ENCODE measurements at places on chromosomes 4 and X.
A peak's percentile ranks its signal among the peaks of the same experiment; 100 is the strongest.

GRCh38 chr4:152486429-152487389, 49.2 kb downstream of the FBXW7 start:
- no peak for DNase-seq

DNA sequence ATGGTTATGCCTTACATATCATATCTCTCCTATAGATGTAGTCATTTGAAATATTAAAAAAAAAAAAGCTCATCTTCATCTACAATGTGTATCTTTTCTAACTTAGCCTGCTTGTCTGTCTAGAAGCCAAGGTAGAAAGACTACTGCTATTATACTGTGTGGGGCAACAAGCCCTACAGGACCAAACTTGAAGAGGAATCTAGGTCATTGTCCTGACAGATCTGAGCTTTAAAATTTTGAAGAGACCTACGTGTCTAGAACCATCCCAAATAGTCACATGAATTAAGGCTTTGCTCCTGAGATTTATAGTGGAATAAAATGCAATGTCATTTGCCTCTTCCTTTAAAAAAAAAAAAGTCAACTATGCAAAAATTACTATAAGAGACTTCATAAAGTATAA, 95.8 kb downstream of the PALLD start:
- no peak for DNase-seq

GRCh38 chr4:129623233-129623875, 527.4 kb downstream of the C4orf33 start:
- DNase-seq: no peak

DNA sequence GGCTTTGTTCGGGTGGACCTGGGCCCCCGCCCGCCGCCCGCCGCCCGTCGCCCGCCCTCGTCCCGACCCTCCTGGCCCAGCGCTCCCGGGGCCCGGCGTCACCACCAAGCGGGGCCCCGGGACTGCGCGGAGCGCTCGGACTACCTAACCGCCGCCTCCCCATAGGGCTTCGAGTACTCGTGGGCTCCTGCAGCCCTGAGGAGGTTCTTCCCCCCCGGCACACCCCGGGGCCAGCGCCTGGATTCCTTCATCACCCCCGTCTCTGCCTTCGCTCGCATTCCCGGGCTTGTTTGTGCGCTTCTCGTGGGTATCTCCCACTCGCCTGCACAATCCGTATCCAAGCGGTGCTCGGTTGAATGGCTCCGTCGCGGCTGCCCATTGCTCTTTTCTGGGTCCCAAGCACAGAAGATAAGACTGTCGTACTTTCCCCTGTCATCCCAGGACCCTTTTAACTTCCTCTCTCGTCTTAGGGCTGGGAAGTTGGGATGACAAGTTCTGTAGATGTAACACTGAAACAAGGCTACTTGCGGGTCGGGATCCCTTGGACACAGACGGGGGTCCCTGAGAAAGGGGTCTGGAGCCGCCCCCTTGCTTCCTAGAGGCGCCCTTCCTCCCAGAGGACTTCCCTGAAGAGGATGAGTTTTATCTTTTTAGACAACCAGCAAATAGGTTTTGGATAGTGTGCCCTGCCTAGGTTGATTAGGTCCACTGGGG, 565 bp downstream of the MOB1B start:
- DNase-seq: no peak

GRCh38 chr4:56409511-56410090, 22.3 kb upstream of the AASDH start:
- DNase-seq: no peak

DNA sequence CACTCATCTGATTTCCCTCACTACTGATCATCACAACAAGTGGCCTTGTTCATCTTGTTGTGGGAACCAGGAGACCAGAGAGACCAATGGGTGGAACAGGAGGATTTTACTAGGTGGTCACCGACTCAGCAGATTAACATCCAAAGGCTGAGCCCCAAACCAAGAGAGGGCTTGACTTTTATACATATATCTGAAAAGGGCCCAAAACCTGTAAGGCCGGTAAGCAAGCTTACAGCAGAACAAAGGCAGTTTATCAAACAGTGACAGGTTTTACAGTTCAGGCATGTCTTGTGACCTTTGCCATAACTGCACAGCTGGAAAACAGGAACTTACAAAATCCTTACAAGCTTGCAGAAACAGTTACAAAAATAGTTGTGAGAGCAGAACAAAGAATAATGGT, 195.9 kb downstream of the OR13H1 start:
- no peak for DNase-seq

DNA sequence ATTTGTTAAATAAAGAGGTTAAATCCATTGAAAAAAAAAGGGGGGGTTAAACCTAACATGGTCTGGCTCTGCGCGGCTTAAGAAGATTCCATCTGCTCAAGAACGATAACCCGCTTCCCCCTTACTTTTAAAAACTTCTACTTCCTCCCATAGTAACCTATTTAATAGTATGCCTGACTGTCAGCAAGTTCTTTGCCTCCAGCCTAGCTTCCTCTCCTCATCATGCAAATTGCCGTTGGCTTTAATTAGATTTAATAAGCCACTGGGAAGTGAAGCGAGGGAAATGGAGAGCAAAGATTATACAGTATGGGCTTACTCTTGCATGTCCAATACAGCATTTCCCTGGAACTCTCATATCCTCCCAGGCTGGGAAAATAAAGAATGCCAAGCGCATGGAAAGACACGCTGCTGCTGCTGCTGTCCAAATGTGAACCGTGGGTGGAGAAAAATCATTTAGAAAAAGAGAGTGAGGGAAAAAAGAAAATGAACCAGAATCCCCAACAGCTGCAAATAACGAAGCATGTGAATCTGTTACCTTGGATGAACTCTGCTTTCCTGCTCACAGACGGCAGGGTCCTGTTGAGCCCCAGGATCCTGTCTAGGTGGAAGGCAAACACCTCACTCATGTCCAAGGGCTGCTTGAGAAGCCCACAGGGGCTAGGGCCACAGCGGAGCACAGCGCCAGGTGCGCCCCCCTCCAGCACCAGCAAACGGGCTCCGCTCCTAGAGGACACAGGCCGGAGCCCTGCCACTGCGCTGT, 2.7 kb downstream of the GASK1B start:
- no peak for DNase-seq

- peak; percentile 40 for DNase-seq
Observed at GRCh38 chrX:40097504-40098263, at the start of gene BCOR. Gene BCOR, minus strand, starts transcription at chrX:40097958. Its CDS starts 20,029 bp downstream, at chrX:40077929.

- DNase-seq: no peak
Observed at GRCh38 chr4:38068107-38068506, 107.9 kb downstream of the PTTG2 start.

DNA sequence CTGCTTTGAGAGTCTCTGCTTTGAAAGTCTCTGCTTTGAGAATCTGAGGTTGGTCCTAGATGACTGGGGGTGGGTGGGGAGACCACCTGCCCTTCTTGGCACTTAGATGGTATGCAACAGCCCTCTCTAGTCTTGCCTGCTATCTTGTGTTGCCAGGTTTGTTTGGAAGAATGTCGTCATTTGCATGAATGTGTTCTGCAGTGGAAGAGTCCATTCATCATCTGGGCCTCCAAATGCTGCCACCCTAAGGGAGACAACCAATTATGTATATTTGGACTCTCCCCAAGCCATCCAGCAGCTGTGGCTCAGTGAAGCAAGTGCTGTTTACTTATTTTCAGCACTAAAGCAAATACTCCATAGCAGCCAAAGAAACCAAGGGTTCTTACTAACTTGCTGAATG, 44.6 kb upstream of the TRPC5OS start:
- no peak for DNase-seq

GRCh38 chr4:96471956-96472867, 632.3 kb downstream of the PDHA2 start:
- DNase-seq: no peak

- DNase-seq: no peak
Observed at GRCh38 chr4:105184316-105184980, 37.8 kb downstream of the TET2 start.

DNA sequence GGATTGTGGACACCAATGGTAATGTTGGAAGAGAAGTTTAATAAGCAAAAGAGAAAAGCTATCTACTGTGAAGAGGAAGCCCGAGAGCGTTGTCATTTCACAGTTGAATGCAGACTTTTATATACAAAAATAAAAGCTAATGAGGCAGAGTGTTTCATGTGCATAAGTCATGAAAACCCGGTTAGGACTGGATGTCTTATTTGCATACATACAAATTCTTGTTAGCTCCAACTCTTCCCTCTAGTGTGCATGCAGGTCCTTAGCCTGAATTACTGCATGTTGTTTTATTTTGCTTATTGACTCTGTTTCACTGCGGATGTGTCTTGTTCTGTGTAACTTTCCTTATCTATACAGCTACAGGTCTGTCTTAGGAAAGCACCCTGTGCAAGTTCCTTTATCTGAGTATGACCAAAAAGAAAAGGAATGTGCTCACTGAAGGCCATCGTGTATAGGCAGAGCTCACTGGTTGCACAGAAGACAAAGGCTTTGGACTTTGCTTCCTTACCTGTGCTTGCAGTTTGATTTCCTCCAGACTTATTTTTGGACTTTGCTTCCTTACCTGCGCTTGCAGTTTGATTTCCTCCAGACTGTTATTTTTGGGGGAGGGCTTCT, 25.1 kb upstream of the UGT2B11 start:
- DNase-seq: no peak

DNA sequence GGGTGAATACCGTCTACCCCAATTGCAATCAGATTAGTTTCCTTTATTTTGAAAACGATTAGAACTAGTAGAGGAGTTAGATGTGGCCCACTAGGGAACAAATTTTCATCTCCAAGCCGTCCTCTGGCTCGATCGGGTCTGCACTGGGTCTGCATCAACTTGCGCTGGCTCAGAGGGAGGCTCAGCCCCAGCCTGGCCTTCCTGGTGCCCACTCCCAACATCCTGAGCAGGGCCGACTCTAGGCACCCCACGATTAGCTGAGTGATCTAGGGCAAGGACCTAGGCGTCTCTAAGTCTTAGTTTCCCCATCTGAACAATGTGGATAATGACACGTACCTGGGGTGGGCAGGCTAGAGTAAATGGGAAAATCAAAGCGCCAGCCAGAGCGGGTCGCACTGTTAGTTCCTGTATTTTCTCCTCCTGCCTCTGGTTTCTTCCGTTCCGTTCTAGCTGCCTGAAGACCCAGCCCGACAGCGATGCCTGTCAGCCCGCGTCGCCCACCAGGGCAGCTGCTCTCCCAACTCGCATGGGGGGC, 7.7 kb upstream of the HAND2 start:
- no peak for DNase-seq

DNA sequence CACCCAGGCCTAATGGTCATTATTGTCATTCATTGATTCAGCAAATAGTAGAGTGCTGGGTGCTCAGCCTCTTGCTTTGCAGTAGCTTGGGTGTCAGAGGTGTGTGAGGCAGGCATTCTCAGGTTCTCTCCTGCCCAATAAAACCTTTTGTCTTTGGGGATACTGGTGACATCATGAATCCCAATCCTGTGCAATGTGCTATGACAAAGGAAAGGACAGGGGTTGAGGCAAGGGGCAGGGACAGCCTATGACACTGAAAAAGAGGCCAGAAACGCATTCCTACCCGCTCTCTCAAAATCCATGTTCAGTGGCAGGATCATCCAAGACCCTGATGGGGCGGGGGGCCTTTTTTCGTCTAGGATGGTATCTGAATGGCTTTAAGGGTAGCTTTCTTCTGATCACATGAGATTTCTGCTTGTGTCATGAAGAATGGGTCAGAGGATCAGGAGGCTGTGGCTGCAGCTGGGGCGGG, 1.5 kb upstream of the FAM193A start:
- no peak for DNase-seq

DNA sequence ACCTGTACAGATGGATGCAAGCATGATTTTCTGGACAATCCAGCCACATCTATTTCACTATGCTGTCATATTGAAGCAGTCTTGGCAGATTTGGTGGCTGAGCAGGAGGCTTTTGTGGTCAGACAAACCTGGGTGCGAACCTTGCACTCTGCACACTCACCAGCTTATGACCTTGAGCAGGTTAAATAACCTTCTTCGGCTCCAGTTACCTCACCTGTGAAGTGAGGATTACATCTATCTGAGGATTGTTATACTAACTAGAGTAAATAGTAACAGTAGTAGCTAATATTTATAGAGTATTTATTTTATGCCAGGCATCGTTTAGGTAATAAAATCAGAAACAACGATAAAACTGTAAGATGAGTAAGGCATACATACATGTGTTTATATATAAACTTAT, 150.0 kb downstream of the PPP3CA start:
- peak; percentile 41 for DNase-seq

- DNase-seq: peak; percentile 43
Observed at GRCh38 chr4:181819946-181820345, 423.3 kb upstream of the TENM3 start.

- no peak for DNase-seq
Observed at GRCh38 chr4:84327526-84327925, 171.6 kb downstream of the NKX6-1 start.

GRCh38 chr4:116092961-116093360, 979.5 kb upstream of the NDST4 start:
- DNase-seq: no peak

GRCh38 chr4:3729188-3729881, 36.9 kb upstream of the ADRA2C start:
- DNase-seq: no peak

GRCh38 chrX:124829930-124830329, 483.6 kb downstream of the SH2D1A start:
- no peak for DNase-seq

GRCh38 chr4:169621731-169622492, 1.5 kb downstream of the CLCN3 start:
- DNase-seq: peak; percentile 38
